Bone marrow (tissue), 2 donors: ENCODE measurements at places on chromosomes 1 and 21.

- no peak for DNase-seq
These were observed 74.9 kb downstream of the MATN1 start for GRCh38 chr1:30648408-30649000.

DNA sequence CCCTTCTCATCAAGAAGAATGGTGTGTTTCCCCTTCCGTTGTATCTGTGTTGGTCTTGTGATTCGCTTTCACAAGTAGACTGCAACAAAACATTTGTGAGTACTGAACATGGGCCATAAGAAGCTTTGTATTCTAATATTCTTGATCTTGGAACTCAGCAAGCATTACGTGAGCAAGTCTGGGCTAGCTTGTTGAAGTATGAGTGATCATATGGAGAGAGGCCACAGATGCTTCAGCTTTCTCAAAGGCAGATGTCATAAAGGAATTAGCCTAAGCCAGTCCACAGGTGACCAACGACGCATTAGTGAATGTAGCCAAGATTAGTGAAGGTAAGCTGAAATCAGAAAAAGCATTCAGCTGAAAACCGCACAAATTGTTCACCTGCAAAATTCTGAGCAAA, 609.6 kb upstream of the NEGR1 start:
- no peak for DNase-seq

GRCh38 chr1:232973652-232974611, 23.5 kb downstream of the NTPCR start:
- no peak for DNase-seq

DNA sequence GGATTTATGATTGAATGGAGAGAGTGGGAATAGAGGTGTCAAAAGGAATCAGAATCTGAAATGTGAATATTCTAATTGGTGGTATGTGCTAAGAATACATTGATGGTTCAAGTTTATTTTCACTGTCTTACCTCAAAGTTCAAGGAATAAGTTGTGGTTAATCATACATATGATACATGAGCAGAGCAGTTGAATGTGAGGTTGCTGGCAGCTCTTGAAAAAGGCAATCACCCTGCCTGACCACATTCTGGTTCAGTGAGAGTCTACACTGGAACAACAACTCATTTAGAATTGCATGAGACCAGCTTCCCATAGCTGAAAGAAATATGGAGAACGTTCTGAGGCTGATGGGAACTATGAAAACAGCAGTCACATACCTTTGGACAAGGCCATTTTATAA, 68.3 kb upstream of the ARHGAP29 start:
- no peak for DNase-seq

GRCh38 chr1:102961549-102961948, 146.8 kb downstream of the COL11A1 start:
- DNase-seq, result no peak

GRCh38 chr1:183696981-183697380, 43.9 kb upstream of the APOBEC4 start:
- DNase-seq, result no peak

GRCh38 chr1:214123061-214123784, 135.4 kb downstream of the PROX1 start:
- DNase-seq, result no peak
